ENCODE measurements at places on chromosomes 11 and 22.
A peak's percentile ranks its signal among the peaks of the same experiment; 100 is the strongest.

- DNase-seq, result no peak
Measured at GRCh38 chr11:71931245-71931602, 2.4 kb downstream of the RNF121 start.

GRCh38 chr11:26780376-26781085 lies 58.7 kb upstream of the SLC5A12 start:
- no peak for DNase-seq

GRCh38 chr11:82046778-82047177 lies 686.9 kb downstream of the FAM181B start:
- DNase-seq, result no peak

DNA sequence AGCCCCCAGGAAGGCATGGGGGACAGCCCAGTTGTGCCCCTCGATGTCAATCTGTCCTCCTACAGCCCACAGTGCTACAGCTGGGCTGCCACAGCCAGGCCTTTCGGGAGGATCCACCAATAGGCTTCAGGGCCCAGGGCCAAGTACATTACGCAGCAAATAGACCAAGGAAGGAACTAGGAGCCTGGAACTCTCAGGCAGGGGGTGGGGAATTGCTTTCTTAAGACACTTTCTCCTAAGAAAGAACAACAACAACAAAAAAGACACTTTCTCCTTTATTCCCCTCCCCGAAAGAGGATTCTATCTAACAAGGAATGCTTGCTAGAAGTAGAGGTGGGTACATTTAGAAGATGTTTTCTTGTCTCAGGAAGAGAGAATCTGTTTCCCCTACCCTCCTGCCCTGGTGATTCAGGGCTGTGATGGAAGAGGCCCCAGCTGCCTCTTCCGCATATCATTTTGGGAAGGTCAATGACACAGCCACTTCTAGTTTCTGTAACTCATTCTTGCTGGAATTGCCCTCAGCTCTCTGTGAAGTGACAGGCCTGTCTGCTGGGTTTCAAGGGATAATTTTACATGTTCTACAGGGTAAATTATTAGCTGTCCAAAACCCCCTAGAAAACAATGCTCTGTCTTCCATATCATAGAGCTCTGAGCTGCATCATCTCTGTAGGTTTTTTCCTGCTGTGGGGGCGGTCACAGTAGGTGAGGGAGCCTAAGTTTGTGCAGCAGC lies 6.0 kb upstream of the MALAT1 start:
- peak; percentile 60 for DNase-seq

DNA sequence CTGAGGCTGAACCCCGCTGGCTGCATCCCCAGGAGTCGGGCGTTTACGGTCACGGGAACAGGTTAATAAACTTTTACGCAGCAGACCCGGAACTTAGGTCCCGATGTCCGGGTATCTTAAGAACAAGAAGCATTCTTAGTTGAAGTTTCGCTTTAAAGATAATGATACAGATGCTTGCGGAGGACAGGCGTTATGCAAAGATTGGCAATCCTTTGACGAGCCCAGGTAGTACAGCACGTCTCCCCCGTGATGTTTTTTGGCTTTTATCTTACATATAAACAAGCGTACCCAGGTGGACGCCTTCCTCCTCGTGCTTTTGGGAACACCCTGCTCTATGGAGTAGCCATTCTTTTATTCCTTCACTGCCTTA lies 871 bp upstream of the TOLLIP start:
- DNase-seq, result no peak

Data from amygdala (tissue), 56 donors.